ENCODE measurements at places on chromosomes 11 and 22. TPM values are rescaled to one million over a fixed set of nuclear protein-coding genes. Genes with fewer than 3 reads are reported as not detected.
A peak's percentile ranks its signal among the peaks of the same experiment; 100 is the strongest.

DNA sequence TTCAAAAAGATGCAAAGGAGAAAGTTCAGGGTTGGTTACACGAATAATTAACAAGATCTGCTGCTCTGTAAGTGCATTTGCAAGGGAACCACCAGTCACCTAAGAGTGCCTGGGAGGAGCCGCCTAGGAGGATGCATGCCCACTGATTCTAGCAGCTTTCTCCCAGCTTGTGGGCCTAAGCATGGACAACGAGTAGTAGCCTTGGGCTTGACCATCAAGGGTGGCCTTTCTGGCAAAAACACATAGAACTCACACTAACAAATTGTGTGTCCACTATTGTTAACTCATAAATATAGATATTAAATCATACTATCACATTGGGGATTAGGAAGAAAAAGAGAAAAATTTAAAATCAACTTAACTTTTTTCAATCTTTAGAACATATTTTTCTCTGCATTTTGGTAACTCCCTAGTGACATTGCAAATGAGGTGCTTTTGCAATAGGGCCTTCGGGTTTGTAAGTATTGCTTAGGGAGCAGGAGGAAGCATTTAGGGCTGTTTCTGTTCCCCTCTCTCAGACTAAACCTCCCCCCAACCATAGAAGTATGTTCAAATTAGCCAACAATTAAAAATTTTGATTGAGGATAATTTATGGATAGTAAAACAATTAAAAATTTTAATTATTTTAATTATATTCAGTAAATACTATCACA is 57.3 kb upstream of the CEP295 start:
- DNase-seq, result no peak

DNA sequence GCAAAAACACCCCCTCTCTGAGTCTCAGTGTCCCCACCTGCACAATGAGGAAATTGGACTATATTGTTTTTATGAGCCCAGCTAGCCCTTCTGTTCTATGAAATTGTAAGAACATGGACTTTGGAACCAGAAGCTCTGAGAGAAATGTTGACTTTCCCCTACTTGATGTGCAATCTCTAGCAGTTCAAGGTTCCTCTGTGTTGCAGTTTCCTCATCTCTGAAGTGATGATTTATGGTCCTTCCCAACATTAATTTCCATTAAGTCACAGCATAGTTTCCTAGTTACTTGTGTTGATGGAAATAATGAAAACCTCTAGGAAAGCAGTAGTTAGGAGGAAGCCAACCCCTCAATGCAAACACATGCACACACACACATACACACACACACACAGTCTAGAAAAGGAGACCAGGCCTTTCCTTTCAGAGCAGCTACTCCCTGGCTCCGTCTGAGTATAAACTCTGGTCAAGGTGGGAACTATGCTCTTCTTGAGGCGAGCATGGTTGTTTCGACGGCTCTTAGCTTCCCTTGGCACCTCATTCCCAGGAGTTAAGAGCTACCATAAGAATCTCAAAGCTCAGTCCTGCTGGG is 518.4 kb downstream of the SOX6 start:
- DNase-seq, result no peak

DNA sequence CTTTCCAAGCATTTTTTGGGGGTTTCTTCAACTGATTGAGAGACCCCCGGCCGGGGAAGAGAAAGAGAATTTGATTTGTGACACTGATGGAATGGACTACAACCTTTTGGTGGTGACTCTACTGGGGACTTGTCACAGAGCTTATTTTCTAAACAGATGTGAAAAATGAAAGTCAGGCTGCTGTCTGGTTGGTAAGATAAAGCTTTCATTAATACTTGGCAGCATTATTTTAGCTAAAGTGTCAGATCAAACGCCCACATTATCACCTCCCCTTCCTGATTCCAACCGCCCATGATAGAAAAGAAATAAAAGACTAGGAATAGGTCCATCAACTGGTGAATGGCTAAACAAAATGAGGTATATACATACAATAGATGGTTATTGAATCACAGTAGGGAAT is 45.6 kb upstream of the EHF start:
- DNase-seq, result no peak

GRCh38 chr11:20042811-20043341 is 117.4 kb downstream of the DBX1 start:
- no peak for DNase-seq

Gene CELSR1
- total RNA-seq, result 3.0 TPM

- no peak for DNase-seq
Measured at GRCh38 chr11:117528097-117528721, 200.6 kb downstream of the CEP164 start.

Gene CDON
- 50.3 TPM for total RNA-seq

Gene BTG4
- total RNA-seq, result not detected

DNA sequence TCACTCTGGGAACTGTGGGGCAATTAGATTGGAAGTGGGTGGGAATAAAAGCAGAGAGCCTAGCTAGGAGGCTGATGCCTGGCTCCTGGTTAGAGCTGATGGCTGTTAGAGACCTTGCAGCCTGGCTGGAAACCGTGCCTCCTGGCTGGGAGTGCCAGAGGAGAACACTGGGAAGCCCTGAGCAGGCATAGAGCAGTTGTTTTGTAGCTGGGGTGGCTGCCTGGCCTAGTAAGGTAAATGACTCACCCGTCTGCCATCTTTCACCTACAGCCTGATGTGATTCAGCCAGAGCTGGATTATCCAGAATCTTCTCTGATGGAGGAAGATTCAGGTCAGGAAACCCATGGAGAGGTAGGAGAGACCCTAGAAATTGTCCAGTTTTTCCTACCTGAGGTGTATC is 6.1 kb downstream of the UQCR10 start:
- DNase-seq, result no peak

GRCh38 chr11:45933846-45934579 is 11.6 kb downstream of the LARGE2 start:
- no peak for DNase-seq

GRCh38 chr22:27440304-27440865 is 361.2 kb downstream of the MN1 start:
- DNase-seq, result no peak

DNA sequence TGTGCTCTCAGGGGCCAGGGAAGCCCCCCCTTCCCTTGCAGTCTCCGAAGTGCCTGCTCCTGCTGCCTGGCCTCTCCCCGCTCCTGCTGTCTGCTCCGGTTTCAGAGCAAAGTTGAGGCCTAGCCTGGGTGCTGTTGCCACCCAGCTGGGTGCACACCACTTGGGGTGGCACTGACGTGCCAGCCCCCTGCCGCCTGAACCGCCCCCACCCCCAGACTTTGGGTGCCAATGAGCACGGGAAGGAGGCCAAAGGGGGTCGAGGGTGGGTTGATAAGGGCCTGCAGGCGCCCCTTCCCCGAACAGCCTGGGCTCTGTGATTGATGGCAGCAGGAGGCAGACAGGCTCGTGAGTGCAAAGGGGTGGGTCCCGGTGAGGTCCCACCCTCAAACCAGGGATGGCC is 48.2 kb downstream of the EMSY start:
- DNase-seq, result no peak

Gene CECR2
- total RNA-seq, result 0.62 TPM

- DNase-seq, result no peak
Measured at GRCh38 chr22:28779833-28780232, 7.3 kb downstream of the CCDC117 start.

GRCh38 chr22:29202212-29203192 is 3.2 kb upstream of the EMID1 start:
- DNase-seq, result peak; percentile 77

DNA sequence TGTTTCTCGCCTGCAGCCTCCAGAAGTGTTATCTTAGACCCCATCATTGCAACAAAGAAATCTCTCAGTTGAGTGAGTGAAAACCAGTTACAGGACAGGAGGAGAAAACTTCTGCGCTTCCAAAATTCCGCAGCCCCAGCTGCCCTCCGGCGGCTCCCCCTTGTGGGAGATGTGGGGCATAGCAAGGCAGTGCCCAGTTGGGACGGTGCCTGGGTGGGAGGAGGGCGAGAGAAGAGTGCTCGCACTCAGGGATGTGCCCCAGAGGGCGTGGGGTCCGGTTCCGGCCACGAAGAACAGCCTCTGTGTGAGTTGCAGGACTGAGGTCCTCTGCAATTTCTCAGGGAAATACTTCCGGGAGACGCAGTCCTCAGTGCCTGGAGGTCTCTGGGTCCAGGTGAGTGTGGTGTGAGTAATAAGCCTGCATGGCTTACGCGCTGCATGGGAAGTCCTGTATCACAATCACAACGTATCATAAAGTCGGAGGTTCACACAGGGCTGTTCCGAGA is 87.0 kb upstream of the BLID start:
- DNase-seq, result peak; percentile 91

- no peak for DNase-seq
Measured at GRCh38 chr11:110287537-110287936, 8.9 kb downstream of the RDX start.

DNA sequence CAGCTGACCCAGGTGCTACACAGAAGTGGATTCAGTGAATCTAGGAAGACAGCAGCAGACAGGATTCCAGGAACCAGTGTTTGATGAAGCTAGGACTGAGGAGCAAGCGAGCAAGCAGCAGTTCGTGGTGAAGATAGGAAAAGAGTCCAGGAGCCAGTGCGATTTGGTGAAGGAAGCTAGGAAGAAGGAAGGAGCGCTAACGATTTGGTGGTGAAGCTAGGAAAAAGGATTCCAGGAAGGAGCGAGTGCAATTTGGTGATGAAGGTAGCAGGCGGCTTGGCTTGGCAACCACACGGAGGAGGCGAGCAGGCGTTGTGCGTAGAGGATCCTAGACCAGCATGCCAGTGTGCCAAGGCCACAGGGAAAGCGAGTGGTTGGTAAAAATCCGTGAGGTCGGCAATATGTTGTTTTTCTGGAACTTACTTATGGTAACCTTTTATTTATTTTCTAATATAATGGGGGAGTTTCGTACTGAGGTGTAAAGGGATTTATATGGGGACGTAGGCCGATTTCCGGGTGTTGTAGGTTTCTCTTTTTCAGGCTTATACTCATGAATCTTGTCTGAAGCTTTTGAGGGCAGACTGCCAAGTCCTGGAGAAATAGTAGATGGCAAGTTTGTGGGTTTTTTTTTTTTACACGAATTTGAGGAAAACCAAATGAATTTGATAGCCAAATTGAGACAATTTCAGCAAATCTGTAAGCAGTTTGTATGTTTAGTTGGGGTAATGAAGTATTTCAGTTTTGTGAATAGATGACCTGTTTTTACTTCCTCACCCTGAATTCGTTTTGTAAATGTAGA is 1.7 kb downstream of the MALAT1 start:
- no peak for DNase-seq

DNA sequence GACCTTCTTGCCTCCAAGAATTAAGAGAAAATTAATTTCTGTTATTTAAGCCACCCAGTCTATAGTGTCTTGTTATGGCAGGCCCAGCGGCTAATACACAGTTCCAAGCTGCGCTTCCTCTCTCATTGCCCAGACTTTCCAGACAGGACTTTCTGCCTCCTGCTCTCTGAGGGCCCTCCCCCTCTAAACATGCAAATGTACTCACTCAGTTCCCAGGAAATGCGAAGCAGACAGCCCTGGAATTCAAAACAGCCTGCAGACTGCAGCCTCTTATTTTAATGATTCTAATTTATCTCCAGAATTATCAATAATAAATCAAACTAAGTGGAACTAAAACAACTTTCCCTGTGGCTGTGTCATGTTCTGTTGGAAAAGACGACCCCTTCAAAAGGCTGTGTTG is 115.5 kb upstream of the ISX start:
- no peak for DNase-seq

DNA sequence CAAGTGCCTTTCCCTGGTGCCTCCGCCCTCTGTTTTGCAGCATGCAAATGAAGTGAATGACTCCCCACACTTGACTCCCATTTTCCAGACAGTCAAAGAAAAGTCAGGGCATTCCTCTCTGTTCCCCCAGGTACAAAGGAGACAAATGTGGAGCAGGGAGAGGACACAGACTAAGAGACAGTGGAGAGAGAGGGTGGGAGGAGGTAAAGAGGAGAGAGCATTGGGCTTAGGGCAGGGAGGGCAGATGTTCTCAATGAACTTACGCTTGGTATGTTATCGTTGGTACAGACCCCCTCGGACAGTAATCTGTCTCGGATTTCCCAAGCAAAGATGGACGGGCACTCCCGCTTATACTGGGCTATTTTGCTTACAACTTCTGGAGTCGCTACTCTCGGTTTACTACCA is 9.8 kb downstream of the PAX6 start:
- DNase-seq, result peak; percentile 16

GRCh38 chr11:70717936-70718595 is 319.7 kb downstream of the CTTN start:
- DNase-seq, result no peak

- DNase-seq, result peak; percentile 60
Measured at GRCh38 chr11:73396985-73397384, 20.8 kb downstream of the RELT start.

DNA sequence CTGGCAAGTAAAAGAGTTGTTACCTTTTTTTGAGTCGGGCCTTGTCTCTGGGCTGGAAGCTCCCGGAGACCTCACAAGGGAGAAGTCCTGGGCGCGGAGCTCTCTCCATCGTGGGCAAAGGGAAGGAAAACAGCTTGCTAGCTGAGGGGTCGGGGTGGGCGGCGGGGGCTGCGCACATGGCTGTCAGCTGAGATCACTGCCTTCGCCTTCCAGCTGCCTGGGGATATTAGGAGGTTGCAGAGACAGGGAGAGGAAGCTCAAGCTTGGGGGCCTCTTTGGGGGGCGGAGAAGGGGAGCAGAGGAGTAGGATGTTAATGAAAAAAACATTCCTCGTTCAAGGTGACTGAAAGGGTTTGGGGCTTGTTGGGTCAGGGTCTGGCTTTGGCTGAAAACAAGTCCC is 49.2 kb upstream of the ALX4 start:
- DNase-seq, result no peak

Gene SEC14L6
- 1.7 TPM for total RNA-seq

GRCh38 chr11:73406131-73406530 is 29.9 kb downstream of the RELT start:
- no peak for DNase-seq
